ENCODE measurements at places on chromosomes 6 and 20. TPM values are rescaled to one million over a fixed set of nuclear protein-coding genes. Genes with fewer than 3 reads are reported as not detected.
A peak's percentile ranks its signal among the peaks of the same experiment; 100 is the strongest.

The VTA1 gene
- 73.9 TPM for total RNA-seq

The AVP gene
- total RNA-seq = not detected

The FOXF2 gene
- total RNA-seq = not detected

The ESR1 gene
- 0.04 TPM for total RNA-seq

The GPR6 gene
- total RNA-seq = not detected

The LINC00237 gene
- not detected for total RNA-seq

GRCh38 chr6:55447891-55448290 is 120.6 kb downstream of the GFRAL start:
- no peak for DNase-seq

- DNase-seq = no peak
Observed at GRCh38 chr6:20236909-20237600, 24.8 kb upstream of the MBOAT1 start.

GRCh38 chr6:119895626-119896025 is 546.1 kb upstream of the MAN1A1 start:
- no peak for DNase-seq

- DNase-seq = no peak
Observed at GRCh38 chr6:149236589-149236988, 80.9 kb upstream of the TAB2 start.

GRCh38 chr6:137033828-137034227 is 10.9 kb downstream of the IL20RA start:
- peak; percentile 75 for DNase-seq

GRCh38 chr6:52663120-52663935 is 7.6 kb upstream of the TMEM14A start:
- peak; percentile 77 for DNase-seq

DNA sequence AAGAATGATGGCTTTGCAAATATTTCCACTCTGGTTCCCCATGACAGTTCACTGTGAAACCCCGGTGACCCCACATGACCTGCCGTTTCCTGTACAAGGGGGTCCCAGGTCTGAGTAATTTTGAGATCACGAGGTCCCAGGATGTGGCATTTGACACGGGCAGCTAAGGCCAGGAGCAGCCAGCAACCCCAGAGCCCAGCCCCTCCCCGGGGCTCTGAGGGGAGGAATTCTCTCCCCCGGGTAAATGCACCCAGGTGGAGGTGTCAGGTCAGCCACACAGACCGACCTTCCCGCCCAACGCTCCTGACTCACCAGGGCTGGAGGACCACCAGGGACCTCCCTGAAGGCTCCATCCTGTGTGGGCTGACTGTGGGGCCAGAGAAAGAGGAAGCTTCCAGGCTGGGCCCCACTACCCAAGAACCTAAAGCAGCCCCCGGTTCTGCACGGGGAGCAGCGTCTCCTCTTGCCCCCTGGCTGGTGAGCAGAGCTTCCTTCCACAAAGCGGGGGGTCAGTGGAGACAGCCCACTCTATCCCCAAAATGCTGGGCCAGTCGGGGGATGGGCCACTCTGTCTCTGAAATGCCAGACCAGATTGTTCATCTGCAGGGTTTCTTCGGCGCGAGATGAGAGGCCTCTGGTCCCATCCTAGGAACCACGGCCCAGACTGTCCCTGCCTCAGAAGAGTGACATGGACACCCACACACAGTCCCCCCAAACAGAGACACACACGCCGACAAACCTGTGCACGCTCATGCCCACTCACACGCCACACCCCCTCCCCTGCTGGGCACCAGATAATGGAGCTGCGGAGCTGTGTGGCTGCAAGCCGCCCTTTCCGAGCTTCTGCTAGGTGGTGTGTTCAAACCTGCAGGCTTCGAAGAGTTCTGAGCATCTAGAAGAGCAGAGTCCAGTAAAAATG is 23.4 kb upstream of the SLCO4A1 start:
- DNase-seq = peak; percentile 75

DNA sequence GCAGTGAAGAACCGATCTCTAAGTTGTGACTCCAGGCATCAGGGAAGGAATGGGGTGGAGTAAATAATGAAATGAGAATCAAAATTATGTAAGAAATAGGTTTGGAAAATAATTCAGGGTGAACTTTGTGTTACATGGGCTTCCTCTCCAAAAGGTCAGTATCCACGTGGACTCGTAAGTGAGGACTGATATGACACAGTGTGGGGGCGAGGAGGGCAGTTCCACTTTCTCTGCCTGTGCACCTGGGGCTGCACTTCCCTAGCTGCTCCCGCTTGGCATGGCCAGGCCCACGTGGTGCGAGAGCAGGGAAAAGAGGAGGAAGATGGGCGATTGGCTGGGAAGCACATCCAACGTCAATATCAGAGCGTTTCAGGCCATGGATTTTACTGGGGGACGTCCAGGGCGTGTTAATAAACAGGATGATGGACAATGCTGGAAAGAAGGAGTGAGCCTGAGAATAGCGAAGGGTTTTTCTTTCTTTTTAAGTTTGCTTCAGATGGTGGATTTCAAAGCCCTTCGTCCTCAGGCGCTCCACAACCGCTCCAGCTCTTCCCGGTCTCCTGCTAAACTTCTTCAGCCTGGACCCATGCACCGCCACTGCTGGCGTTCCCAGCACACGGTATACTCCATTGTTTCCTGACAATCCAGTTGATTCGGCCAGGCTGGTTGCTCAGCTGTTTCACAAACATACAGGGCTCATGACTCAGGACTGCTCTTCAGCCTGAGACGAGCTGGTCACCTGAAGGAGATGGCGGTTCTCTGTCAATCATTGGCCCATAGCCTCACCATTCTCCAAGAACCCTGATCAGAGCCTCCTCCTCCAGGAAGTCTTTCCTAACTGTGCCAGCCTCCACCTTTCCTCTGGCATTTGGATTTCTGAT is 11.8 kb downstream of the CCR6 start:
- DNase-seq = no peak

DNA sequence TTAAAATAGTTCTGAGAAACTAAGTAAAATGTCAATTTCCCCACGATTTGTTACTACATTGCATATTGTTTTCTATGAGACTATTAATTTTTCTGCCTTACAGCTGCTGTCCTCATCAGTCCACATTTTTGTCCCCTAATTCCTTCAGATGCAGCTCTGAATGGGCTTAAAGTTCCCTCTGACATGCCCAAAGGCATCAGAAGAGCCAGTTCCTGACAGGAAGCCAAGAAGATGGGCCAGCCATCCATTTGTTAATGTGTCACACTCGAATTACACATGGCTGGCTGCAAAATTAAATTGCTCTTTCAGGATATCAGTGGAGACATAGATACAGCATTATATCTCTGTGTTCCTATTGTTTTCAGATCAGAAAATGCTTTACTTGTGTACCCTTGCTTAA is 1223.0 kb downstream of the EPHA7 start:
- no peak for DNase-seq

DNA sequence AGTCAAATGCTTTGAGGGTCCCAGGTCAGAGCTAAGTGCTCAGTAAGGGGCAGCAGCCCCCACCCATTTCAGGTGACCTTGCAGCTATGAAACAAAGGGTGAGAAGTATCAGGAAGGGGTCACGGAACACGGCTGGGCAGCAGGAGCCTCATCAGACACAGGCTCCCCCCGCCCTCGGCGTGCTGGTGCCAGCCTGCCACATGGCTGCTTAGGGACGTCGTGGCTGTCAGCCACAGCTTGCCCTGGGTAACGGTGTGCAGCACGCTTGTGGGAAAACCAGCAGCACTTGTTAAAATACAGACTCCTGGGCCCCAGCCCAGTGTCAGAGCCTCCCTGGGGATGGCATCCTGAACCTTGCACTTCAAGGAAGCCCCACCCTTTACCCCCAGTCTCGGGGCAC is 39.3 kb downstream of the SSR1 start:
- DNase-seq = no peak

DNA sequence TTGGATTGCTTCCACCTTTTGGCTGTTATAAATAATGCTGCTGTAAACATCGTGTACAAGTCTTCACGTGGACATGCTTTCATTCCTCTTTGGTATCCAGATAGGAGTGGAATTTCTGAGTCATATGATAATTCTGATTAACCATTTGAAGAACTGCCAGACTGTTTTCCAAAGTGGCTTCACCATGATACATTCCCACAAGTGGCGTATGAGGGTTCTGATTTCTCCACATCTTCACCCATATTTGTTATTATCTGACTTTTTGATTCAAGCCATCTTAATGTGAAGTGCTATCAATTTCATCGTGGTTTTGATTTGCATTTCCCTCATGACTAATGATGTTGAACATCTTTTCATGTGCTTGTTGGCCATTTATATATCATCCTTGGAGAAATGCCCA is 2.9 kb upstream of the SNRPB start:
- no peak for DNase-seq

- no peak for DNase-seq
Observed at GRCh38 chr20:62423326-62423706, 4.0 kb downstream of the RBBP8NL start.

DNA sequence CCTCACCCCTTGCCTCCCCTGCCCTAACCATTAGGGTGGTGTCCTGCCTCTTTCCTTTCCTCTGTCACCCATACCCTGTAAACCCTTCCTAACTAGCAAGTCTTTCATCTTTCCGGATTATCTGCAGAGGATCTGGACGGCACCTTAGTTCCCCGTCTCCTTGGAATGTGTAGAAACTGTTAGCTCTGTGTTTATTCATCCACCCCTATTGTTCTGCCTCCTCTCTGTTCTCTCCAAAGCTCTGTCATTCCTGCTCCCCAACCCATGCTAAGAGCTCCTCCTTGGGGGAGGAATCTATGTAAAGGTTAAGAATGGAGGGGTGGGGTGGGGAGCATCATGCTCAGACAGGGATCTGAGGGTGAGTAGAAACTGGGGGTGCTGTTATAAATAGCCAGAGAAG is 39.4 kb upstream of the KCNK5 start:
- DNase-seq = no peak

GRCh38 chr6:2688401-2689064 is 62.2 kb downstream of the MYLK4 start:
- DNase-seq = no peak

GRCh38 chr20:61722146-61722678 is 343.5 kb downstream of the TAF4 start:
- DNase-seq = no peak

DNA sequence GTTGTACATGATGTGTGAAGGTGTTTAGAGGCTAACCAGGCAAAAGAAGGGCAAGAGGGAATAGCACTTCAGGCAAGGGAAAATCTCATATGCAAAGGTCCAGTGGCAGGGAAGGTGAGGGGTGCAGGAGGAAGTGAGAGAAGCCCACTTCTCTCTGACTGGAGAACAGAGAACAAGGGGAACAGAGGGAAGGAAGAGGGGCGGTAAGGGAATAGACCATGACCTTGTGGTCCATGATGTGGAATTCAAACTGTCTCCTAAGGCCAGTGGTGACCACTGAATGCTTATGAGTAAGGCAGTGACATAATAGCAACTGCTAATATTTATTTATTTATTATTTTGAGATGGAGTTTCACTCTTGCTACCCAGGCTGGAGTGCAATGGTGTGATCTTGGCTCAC is 20.6 kb upstream of the SLC9A8 start:
- DNase-seq = no peak

GRCh38 chr6:29924287-29924686 is 18.0 kb upstream of the HLA-A start:
- no peak for DNase-seq

- DNase-seq = peak; percentile 21
Observed at GRCh38 chr6:42175860-42176259, 2.7 kb downstream of the GUCA1A start.

- no peak for DNase-seq
Observed at GRCh38 chr6:51429017-51429712, 610.5 kb downstream of the TFAP2B start.

- no peak for DNase-seq
Observed at GRCh38 chr20:37388831-37389230, 42.9 kb downstream of the SRC start.

Data from activated CD4-positive, alpha-beta T cell treated with anti-CD3 and anti-CD28 coated beads for 36 hours (primary cell).